ENCODE measurements at places on chromosomes 2 and 18.

DNA sequence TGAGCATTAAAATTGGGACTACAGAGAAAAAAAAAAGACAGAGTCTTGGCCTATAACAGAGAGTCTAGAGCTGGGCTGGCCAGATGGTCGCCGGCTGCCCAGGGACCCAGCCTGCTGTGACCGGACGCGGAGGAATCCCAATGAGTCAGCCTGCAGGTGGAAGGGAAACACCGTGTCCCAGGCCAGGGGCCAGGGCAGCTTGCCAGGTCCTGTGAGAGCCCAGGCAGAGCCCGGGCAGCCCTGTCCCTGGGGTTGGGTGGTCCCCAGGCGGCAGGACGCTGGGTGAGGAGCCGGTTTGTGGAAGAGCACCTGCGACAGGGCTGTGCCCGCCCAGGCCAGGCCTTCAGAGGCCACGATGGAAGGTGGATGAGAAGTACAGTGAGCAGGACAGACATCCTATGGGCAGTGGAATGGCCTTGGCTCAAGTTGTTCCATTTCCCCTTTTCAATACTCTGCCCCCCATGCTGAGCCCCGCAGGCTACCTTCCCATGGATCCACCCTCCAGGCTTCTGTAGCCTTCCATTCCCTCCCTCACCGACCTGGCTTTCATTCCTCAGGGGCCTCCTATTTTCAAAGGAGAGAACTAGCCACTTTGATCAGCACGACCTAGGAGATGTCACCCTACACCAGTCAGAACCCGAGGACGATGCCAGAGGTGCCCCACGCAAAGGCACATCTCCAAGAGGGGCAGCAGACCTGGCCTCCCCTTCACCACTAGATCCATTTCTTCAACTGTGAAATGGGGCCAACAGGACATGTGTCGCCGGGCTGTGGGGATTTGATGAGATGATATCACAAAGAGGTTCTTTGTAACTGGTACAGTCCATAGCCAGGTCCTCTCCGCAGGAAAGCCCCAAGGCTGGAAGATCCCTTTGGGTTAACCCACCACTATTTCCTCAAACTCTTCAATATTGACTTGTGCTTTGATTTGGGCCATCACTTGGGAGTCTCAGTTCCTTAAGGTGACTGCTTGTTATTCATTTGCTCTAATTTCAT lies 87.5 kb downstream of the POLR1A start:
- DNase-seq = no peak

- no peak for DNase-seq
Measured at GRCh38 chr2:177543007-177543760, 150.6 kb downstream of the AGPS start.

GRCh38 chr2:198498048-198498447 lies 693.7 kb downstream of the PLCL1 start:
- DNase-seq = no peak

DNA sequence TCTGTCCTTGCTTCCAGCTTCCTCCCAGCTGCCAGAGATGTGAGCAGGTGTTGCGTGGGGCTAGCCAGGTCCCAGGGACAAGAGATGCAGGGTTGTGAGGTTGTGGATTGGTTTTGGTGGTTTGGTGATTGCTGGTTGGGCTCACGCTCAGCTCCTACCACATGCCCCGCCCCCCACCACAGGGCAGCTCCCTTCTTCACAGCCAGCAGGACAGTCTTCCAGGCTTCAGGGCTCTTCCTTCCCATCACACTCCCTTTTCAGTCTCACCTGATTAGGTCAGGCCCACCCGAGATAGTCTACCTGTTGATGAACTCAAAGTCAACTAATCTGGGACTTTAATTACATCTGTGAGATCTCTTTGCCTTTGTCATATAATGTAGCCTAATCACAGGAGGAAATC lies 52.0 kb upstream of the GLI2 start:
- DNase-seq = no peak

DNA sequence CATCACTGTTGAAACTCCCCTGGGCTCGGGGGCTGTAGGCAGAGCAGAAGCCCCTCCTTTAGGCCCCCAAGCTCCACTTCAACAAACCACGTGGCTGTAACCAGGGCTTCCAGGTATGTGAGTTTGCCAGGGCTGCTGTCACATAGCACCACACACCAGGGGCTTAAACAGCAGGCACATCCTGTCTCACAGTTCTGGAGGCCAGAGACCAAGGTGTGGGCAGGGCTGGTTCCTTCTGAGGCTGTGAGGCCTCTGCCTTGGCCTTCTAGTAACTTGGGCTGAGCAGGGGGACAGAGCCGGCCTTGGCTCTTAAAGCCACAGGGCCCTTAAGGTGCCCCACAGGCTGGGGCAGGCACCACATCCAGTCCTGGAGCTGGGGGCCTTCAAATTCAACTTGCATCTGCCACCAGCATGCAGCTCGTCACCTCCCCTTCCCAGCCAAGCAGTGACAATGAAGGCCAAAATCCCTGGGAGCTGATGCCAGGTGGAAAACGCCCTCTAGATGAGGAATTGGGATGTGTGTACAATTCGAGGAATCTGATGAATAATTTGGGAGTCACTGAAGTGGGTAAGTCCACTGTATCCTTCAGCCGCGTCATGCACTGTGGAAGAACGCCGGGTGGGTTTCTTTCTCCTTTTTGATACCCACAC lies 104.2 kb upstream of the ODC1 start:
- DNase-seq = no peak

DNA sequence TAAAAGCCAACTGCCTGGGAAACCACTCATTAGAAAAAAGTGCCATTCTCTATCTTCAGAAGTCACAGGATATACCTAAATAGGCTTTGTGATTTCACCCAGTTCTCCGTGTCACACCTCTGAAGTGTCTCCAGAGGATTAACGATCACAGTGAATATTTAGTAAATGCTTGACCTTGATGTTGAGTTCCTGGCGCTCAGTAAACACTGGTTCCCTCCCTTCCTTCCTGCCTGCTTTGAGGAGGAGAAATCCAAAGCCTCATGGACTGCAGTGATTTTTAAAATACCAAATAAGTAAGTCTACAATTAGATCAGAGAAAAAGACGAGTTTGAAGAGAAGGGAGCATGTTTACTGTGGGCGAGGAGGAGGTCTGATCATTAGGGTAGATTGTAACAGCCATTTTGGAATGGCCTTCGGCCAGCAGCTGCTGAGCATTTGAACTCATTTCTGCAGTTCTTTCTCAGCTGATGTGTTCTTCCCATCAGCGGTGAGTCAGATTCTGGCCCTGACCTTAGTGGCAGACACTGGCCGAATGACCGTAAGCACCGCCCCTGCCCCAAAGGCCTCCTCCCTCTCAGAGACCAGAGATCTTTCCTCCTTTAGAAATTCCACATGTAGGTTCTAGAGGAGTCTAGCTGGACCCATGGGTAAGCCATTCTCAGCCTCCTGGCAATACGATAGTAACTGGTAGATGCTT lies 62.1 kb upstream of the SLC16A14 start:
- DNase-seq = no peak

DNA sequence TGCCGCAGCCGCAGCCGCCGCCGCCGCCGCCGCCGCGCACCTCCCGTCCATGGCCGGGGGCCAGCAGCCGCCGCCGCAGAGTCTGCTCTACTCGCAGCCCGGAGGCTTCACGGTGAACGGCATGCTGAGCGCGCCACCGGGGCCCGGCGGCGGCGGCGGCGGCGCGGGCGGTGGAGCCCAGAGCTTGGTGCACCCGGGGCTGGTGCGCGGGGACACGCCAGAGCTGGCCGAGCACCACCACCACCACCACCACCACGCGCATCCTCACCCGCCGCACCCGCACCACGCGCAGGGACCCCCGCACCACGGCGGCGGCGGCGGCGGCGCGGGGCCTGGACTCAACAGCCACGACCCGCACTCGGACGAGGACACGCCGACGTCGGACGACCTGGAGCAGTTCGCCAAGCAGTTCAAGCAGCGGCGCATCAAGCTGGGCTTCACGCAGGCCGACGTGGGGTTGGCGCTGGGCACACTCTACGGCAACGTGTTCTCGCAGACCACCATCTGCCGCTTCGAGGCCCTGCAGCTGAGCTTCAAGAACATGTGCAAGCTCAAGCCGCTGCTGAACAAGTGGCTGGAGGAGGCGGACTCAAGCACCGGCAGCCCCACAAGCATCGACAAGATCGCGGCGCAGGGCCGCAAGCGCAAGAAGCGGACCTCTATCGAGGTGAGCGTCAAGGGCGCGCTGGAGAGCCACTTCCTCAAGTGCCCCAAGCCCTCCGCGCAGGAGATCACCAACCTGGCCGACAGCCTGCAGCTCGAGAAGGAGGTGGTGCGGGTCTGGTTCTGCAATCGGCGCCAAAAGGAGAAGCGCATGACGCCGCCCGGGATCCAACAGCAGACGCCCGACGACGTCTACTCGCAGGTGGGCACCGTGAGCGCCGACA lies 2.4 kb downstream of the POU3F3 start:
- DNase-seq = no peak

GRCh38 chr2:133265432-133265949 lies 302.8 kb downstream of the NCKAP5 start:
- no peak for DNase-seq

- no peak for DNase-seq
Measured at GRCh38 chr2:164495491-164496223, 125.6 kb downstream of the GRB14 start.

DNA sequence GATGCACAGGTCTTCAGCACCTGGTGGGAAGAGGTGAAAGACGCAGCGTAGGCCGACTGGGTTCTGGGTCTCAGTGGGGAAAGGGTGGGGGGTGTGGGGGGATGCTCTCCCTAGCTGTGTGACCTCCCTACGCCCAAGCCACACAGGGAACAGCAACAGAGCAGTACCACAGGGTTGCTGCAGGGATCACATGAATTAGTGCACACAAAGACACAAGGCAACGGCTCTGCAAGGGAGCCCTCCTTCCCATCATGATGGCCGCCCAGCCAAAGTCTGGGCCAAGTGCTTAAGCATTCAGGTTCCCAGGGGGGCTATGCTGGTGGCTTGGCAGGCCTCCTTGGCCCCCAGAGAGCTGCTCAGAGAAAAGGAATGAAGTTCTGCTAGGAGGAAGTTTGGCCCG lies 28.2 kb upstream of the GBX2 start:
- DNase-seq = no peak

DNA sequence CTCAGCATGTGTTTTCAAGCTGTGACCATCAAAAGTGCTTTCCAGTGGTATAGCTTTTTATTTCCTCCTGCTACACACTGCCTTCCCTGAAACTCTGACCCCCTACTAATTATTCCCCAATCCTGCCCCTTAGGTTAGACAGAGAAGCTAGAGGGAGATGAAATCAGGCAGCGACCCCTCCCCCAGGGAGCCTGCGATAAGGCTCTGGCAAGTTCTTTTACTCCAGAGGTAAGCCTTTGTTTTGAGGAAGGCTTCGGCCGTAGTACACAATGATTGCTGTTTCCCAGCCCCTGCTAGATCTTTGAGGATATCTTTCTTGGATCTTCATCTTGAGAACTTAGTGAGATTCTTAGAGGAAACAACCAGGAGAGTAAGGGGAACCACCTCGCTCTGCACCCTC lies 33.5 kb upstream of the NOL4 start:
- DNase-seq = no peak

DNA sequence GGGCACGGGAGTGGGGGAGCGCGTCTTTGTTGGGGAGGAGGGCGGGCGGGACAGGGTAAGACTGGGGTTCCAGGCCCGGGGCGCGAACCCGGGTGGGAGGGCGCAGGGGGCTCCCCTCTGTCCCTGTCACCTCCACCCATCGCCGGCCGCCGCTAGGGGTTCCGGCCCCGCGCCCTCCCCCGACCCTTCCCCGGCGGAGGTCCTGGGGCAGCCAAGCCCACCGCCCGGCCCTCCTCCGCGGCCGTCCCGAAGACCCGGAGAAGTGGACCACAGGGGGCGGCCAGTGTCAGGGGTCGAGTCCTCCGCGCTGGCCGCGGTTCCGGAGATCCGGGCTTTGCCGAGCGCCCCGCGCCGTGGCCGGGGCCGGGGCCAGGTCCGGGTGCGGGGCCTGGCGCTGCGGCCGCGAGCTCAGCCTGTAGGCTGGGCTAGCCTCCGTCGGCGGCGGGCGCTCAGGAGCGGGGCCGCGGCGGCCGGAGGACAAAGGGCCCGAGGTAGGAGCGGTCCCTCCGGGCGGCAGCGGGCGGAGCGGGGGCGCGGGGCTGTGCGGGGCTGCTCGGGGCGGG lies 16.6 kb upstream of the E2F6 start:
- DNase-seq = no peak

GRCh38 chr2:136029149-136029548 lies 43.7 kb upstream of the DARS1 start:
- DNase-seq = no peak

All from effector memory CD4-positive, alpha-beta T cell (primary cell).